ENCODE measurements at places on chromosomes 2 and 18.

GRCh38 chr2:13616059-13616458, 899.3 kb downstream of the TRIB2 start:
- no peak for DNase-seq

- DNase-seq: no peak
Observed at GRCh38 chr2:136106505-136106904, 11.4 kb downstream of the CXCR4 start.

- no peak for DNase-seq
Observed at GRCh38 chr2:229955663-229956062, 33.4 kb downstream of the FBXO36 start.

- DNase-seq: no peak
Observed at GRCh38 chr18:58527285-58527951, 101.5 kb downstream of the ALPK2 start.

DNA sequence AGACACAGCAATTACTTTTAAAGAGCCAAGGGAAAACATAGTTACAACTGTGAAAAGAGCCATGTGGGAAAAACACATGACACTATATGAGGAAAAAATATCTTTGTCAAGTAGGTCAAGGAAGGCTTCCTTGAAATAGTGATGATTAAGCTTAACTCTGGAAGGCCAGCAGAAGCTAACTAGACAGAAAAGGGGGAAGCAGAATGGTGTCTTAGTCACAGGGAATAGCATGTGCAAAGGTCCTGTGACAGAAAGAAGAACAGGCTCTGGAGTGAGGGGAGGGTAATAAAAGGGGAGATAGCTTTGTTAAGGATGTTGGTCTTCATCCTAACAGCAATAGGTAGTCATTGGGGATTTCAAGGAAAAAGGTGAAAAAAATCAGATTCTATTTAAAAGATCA, 64.0 kb downstream of the ARHGAP25 start:
- DNase-seq: no peak

DNA sequence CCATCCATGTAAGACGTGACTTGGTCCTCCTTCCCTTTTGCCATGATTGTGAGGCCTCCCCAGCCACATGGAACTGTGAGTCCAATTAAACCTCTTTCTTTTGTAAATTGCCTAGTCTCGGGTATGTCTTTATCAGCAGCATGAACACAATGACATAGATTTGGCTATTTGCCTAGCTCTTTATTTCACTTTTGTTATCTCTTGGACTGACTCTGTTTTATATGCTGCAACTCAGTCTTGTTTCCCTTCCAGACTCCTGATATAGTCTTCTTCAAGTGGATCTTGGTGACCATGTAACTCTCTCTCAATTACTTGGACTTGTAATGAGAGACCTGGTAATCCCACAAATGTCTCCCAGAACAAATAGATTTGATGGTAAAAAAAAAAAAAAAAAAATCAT, 627.6 kb downstream of the CCDC85A start:
- no peak for DNase-seq

- DNase-seq: no peak
Observed at GRCh38 chr2:158125756-158126498, 24.3 kb downstream of the UPP2 start.

GRCh38 chr2:237674731-237675276, 47.4 kb downstream of the LRRFIP1 start:
- DNase-seq: peak; percentile 62
